Uterus (tissue), 4 donors: ENCODE measurements at places on chromosomes 5 and 9. TPM values are rescaled to one million over a fixed set of nuclear protein-coding genes. Genes with fewer than 3 reads are reported as not detected.

- DNase-seq, result no peak
Measured at GRCh38 chr9:72207278-72207677, 58.0 kb downstream of the GDA start.

- DNase-seq, result no peak
Measured at GRCh38 chr5:134142806-134143205, 28.3 kb downstream of the TCF7 start.

- no peak for DNase-seq
Measured at GRCh38 chr9:33506626-33507370, 17.3 kb upstream of the ANKRD18B start.

DNA sequence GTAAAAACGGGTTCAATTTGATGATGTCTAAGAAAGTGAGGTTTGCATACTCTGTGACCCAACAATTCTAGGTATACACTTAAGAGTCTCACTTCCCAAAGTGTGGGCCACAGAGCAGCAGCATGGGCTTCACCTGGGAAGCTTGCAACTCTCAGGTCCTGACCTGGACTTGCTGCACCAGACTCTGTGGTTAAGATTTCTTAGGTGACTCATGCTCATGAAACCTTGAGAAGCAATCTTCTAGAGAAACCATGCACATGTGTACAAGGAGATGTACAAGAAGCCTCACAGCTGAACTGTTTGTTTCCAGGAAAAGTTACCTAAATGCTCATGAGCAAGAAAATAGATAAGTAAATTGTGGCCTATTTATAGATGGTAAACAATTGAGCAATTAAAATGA is 30.0 kb downstream of the DNAJC21 start:
- no peak for DNase-seq

DNA sequence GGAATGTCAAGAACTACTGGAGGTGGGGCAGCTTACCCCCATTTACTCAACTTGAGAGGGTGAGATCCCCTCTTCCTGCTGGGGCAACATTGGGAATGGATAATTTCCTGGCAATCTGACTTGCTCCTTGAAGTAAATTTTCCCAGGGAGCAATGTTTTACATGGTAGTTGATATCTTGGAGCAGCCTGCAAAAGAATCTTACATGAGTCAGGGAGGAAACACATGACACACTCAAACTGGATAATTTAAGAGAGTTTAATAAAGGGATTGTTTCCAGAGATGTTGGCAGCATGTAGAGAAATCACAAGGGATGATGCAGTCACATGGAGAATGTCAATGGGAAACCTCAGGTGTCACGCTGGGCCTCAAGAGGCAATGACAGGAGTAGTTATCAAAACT is 212.5 kb downstream of the GAS1 start:
- DNase-seq, result peak; percentile 35

DNA sequence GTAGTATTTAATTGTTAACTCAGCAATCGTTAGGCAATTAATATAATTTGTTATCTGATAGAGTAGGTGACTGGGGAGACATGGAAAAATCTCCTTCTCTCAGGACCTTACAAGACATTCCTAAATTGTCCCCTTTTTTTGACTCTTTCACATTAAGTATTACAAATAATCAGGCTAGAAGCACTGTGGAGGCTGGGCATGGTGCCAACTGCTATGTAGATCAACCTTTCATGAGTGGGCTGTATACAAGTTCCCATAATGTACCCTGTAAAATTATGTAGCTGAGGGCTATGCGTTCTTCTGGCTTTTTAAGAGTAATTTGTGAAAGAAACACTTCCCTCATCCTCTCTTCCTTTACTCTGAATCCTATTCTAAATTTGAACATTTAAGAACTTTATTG is 140.2 kb downstream of the NFIB start:
- DNase-seq, result no peak

DNA sequence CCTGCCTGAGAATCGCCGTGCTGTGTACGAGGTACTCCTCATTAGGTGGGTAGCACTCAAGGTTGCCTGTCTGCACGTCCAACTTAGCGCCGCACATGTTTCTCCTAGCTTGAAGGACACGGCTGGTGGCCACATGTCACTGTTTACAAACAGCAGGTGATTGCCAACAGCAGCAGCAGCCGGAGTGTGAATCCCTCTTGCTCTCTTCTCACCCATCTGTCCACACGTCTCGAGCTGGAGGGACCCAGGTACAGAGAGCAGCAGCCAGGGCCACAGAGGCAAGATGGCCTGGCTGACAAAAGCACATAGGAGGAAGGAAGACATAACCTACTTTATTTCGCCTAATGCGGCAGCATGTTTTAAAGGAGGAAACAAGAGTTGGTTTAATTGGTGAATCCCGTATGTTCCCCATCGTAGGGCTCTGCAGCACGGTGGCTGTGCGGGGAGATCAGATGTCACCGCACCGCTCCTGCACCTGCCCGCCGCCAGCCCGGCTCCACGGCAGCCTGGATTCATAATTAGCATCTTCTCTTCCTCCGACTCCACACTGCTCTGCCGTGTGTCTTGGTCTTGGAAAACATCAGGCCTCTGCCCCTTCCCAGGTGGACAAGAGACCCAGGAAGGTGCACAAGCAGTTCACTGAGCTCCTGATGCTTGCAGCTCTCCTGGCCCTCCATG is 201.6 kb upstream of the IRX1 start:
- no peak for DNase-seq

GRCh38 chr5:6525422-6525821 is 76.8 kb downstream of the UBE2QL1 start:
- DNase-seq, result no peak

DNA sequence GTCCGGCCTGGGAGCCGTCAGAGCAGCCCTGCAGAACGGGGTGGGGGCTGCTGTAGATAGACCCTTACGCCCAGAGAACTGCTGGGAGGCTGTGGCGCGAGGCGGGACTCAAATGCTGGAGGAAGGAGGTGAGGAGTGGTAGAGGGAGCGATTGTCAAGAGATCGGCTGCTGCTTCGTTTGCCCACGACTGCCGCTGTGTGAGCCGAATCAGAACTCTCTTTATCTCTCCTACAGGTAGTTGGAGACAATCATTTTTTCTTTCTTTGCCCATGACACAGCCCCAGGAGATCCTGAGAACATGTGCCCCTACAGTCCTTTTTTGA is 456 bp downstream of the ZNF79 start:
- DNase-seq, result no peak

GRCh38 chr5:40333459-40334241 is 346.1 kb upstream of the PTGER4 start:
- DNase-seq, result no peak

- DNase-seq, result no peak
Measured at GRCh38 chr5:56145106-56145505, 88.0 kb downstream of the ANKRD55 start.

GRCh38 chr9:107488375-107489143 is 1.0 kb downstream of the KLF4 start:
- peak; percentile 74 for DNase-seq

GRCh38 chr9:5447337-5447736 is 3.0 kb upstream of the CD274 start:
- DNase-seq, result no peak

DNA sequence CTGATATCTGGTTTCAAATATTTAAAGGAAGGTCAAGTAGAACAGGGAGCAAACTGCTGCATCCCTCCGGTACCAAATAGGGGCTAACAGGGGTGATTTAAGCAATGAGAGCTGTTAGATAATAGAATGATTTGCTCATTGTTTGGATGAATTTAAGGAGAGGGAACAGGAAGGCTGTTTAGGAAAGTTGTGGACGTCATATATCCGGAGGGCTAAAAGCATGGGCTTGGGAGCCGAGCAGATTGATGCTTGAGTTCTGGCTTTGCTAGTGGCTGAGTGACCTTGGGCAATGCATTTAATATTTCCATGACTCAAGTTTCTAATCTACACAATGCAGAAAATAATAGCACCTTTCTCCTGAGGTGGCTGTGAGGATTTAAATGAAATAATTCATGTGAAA is 85.4 kb upstream of the RPS23 start:
- DNase-seq, result no peak

DNA sequence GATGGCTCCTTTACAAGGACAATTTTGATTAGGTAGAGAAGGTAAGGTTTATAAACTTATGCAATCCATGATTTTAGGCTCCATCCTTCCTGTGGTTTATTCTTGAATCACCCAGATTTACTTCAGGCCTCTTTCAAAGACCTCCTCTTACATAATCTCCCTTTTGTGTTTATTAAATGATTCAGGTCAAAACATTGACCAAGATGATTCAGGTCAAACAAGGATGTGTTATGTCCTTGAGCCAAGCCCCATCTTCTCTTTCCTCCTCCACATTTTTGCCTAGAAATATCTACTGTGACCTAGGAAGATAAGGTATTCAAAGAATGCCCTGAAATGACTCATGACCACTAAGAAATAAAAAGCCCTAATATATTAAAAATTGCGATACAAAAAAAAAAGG is 31.8 kb upstream of the TLR4 start:
- DNase-seq, result no peak

- peak; percentile 70 for DNase-seq
Measured at GRCh38 chr5:126339215-126339805, 83.9 kb upstream of the GRAMD2B start.

DNA sequence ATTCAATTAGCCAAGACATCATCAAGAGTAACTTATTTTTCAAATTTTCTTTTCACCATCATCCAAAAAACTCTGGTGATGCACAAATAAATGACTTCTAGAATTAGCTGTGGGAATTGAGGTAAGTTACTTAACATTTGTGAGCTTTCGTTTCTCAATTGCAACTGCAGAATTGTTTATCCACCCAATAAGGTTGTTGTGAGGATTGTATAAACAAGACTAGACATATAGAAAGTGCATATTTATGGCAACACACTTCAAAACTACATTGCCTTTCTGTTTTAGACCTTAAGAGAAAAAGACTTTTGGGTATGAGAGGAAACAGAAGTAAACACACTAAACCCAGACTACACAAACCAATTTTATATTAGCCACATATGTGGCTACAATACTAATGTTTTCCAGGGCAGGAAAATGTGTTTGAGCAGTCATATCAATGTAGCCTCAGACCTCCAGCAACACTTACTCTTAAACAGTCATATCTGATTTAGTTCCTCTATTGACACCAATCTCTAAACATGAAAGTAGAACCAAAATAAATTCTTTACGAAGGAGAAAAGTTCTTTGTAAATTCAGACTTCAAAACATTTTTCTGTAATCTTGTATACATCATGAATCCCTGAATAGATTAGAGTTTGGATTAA is 488.0 kb upstream of the CYLC2 start:
- DNase-seq, result no peak

DNA sequence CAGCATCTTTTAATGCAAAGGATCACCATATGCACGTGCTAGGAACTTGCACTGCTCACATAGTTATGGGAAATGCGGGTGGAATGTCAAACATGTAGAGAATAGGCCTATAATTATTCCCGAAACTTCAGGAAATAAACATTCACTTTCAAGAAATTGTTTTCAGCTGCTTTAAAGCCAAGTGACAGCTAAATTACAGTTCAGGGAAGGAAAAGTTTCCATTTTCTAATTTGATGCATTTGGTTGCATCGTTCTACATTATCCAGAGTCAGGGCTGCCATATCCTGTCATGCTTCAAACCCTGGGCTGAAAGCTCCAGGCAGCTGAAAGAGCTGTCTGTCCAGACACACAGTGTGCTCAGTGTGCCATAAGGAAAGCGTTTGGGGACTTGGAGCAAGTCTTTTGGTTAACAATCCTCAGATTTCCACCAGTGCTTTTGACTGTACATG is 518.1 kb downstream of the CSNK1G3 start:
- DNase-seq, result no peak

GRCh38 chr9:126125177-126125576 is 201.5 kb upstream of the MVB12B start:
- DNase-seq, result no peak

DNA sequence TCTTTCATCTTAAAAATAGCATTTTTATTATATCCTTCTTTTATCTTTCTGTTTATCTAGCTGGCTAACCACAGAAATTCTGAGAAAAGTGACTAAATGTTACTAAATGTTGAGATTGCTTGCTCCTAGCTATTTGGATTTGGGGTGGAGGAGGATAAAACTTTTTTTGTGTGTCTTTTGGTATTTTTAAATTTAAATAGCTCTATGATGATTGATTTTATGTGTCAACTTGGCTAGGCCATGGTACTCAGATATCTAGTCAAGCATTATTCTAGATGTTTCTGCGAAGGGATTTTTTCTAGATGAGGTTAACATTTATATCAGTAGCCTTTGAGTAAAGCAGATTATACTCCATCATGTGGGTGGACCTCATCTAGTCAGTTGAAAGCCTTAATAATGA is 75.0 kb downstream of the GCNT1 start:
- no peak for DNase-seq

DNA sequence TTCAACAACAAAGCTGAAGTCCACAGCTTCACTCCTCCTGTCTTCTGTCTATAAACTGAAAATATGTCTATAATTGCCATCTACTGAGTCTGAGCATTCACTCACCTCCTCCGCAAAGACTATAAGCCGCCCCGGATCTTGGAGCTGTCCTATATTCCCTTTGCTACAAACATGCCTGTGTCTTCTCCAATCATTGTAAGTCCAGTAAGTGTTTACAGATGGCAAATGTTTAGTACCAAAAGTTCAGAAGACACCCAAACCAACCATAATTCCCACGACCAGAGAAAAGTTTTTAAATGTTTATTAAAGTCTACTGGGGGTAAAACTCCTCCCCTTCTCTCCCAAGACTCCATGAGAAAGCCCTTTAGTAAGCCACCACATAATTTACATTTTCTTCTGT is 80.9 kb downstream of the EBF1 start:
- no peak for DNase-seq

DNA sequence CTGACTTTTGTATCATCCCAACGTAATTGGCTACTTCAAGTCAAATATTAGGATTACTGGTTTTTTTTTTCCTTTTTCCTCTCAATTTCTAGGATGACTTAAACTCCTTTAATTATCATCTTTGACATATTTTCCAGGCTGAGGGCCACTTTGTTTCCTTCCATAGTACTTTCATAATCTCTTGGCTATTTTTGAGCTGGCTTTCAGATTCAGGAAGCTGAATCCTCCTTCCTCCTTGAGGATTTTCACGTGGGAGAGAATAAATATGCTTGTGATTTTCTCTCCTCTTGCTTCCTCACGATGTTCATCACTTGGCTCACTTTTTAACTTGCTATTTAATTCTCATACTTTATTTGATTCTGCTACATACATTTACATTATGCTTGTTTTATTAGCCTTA is 88.1 kb downstream of the ITGA1 start:
- DNase-seq, result no peak

GRCh38 chr9:116030517-116030916 is 123.1 kb upstream of the PAPPA start:
- DNase-seq, result no peak

The LPAR1 gene
- 12.3 TPM for total RNA-seq

The STING1 gene
- total RNA-seq, result 36.5 TPM

The DRD1 gene
- total RNA-seq, result not detected

The CHSY3 gene
- 22.1 TPM for total RNA-seq

The ISOC1 gene
- 44.7 TPM for total RNA-seq

The IL3 gene
- not detected for total RNA-seq

The PCDHB12 gene
- 9.0 TPM for total RNA-seq

The GABRA1 gene
- total RNA-seq, result not detected

The AQP7 gene
- total RNA-seq, result not detected
